Tongue (tissue), 3 donors: ENCODE measurements at places on chromosomes 16 and 17. TPM values are rescaled to one million over a fixed set of nuclear protein-coding genes. Genes with fewer than 3 reads are reported as not detected.

Gene YPEL2
- total RNA-seq = 39.3 TPM

Gene HEXD
- 26.4 TPM for total RNA-seq

Gene RCVRN
- not detected for total RNA-seq

Gene ABAT
- 18.9 TPM for total RNA-seq

Gene KRT16
- 52.3 TPM for total RNA-seq

Gene GUCY2D
- not detected for total RNA-seq

Gene KLHL11
- total RNA-seq = 30.0 TPM

Gene DNAH9
- 1.3 TPM for total RNA-seq

Gene NPB
- total RNA-seq = 1.0 TPM

Gene CDRT15L2
- total RNA-seq = not detected

Gene TBC1D28
- not detected for total RNA-seq

Gene KRTAP2-1
- total RNA-seq = not detected

Gene TBC1D3E
- total RNA-seq = not detected

Gene PIK3R6
- 1.6 TPM for total RNA-seq

Gene REXO5
- 10.2 TPM for total RNA-seq

Gene DDX52
- 23.8 TPM for total RNA-seq

Gene MFSD6L
- 0.92 TPM for total RNA-seq

Gene C17orf78
- not detected for total RNA-seq

Gene CIBAR2
- not detected for total RNA-seq

Gene CCT6B
- 2.7 TPM for total RNA-seq

Gene LDHD
- total RNA-seq = 16.8 TPM

Gene ARL5C
- total RNA-seq = not detected

Gene TMC5
- 0.72 TPM for total RNA-seq

Gene SULT1A2
- not detected for total RNA-seq

Gene CDC27
- 86.0 TPM for total RNA-seq

Gene HS3ST4
- 0.21 TPM for total RNA-seq

Gene PRAC1
- total RNA-seq = not detected

Gene CBFA2T3
- total RNA-seq = 3.6 TPM

Gene GPR139
- not detected for total RNA-seq

Gene FBRS
- 16.5 TPM for total RNA-seq

Gene MYADML2
- 51.9 TPM for total RNA-seq

Gene CCDC47
- 102 TPM for total RNA-seq

Gene HIGD1B
- total RNA-seq = 3.9 TPM

Gene CARD14
- 14.9 TPM for total RNA-seq

Gene PIPOX
- 1.2 TPM for total RNA-seq

Gene ITGAX
- 2.7 TPM for total RNA-seq

Gene KRT24
- 0.31 TPM for total RNA-seq

Gene CES5A
- total RNA-seq = not detected
